Stimulated activated CD4-positive, alpha-beta T cell treated with anti-CD3 and anti-CD28 coated beads, Interleukin-1b, Interleukin-23, amount 100 ng/mL, for 1 hour (primary cell): ENCODE measurements at places on chromosomes 2 and 18.

GRCh38 chr2:83365476-83365875, 1093.6 kb downstream of the SUCLG1 start:
- DNase-seq = no peak

DNA sequence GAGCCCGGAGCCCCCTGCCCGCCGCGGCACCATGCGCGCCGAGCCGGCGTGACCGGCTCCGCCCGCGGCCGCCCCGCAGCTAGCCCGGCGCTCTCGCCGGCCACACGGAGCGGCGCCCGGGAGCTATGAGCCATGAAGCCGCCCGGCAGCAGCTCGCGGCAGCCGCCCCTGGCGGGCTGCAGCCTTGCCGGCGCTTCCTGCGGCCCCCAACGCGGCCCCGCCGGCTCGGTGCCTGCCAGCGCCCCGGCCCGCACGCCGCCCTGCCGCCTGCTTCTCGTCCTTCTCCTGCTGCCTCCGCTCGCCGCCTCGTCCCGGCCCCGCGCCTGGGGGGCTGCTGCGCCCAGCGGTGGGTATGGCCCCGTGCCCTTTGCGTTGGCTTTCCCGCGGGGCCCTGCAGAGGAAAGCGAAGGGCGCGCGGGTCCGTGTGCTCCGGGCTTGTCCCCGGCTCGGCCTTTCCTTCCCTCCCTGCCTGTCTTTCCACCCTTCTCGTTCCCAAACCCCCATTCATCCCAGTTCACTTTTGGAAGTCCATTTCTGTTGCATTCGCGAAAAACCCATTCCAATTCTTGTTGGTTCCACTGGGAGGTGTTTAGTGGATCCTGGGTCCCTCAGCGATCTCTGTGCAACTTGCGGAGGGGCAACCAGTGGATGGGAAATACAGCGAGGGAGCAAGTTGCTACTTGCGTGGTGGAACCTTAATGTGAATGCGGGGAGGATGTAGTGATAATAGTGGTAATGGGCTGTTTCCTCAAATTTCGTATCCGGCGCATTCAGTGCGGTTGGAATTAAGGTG, 599 bp downstream of the ADAM23 start:
- no peak for DNase-seq

GRCh38 chr2:168450171-168450570, 5.9 kb upstream of the CERS6 start:
- DNase-seq = no peak

DNA sequence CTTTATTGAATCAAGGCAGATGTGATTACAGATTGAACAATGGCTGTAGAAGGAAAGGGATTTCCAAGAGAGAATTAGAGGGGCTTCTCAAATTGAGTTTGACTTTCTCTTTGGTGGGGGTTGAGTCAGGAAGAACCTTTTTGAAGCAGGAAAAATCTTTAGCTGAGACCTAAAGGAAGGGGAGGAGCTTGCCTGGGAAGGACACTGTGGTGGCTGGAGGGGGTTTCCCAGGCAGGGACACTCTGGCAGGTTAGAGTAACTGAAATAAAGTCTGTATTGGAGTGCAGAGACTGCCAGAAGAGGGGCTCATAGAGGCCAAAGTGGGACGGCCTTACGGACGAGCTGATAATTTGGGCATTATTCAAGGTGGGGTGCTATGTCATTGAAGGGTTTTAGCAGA, 69.3 kb downstream of the NEDD4L start:
- no peak for DNase-seq

DNA sequence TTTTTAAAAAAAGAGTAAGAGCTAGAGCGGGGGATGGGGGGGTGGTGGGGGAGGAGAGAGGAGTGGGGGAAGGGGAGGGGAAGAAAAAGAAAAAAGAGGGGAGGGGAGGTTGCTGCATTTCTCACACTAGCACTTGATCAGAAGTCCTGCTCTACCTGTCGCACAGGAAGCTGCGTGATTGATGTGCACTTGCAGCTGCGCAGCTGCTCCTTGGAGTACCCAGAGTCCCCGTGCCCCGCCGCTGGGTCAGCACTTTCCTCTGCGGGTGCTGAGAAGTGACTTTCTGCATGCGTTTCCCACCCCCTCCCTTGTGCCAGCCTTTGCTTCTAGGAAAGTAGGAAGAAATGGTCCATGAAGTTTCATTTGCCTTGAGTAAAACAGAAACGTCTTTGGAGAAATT, 297.3 kb downstream of the ETAA1 start:
- no peak for DNase-seq
